CD4-positive, alpha-beta T cell treated with Interleukin-10 for 1 hour (primary cell): ENCODE measurements at places on chromosomes 12 and 14.

GRCh38 chr12:2581293-2582045 lies 213.3 kb upstream of the FKBP4 start:
- DNase-seq, result no peak

- no peak for DNase-seq
Observed at GRCh38 chr12:50659690-50660424, 104.0 kb upstream of the ATF1 start.

- DNase-seq, result no peak
Observed at GRCh38 chr12:108418164-108418890, 79.2 kb upstream of the CMKLR1 start.

DNA sequence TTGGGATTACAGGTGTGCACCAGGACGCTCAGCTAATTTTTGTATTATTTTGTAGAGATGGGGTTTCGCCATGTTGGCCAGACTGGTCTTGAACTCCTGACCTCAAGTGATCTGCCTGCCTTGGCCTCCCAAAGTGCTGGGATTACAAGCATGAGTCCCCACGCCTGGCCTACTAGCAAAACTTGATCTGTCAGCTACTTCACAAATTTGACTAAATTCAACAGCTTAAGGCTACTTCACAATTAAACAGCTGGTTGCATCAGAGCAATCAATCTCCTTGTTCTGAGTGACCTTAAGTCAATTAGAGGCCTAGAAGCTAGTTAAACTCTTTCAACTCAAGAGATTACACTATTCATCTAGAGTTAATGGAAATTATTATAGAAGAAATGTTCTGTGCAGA lies 12.2 kb downstream of the COQ10A start:
- DNase-seq, result no peak

- DNase-seq, result no peak
Observed at GRCh38 chr14:29220566-29220965, 454.0 kb downstream of the FOXG1 start.

DNA sequence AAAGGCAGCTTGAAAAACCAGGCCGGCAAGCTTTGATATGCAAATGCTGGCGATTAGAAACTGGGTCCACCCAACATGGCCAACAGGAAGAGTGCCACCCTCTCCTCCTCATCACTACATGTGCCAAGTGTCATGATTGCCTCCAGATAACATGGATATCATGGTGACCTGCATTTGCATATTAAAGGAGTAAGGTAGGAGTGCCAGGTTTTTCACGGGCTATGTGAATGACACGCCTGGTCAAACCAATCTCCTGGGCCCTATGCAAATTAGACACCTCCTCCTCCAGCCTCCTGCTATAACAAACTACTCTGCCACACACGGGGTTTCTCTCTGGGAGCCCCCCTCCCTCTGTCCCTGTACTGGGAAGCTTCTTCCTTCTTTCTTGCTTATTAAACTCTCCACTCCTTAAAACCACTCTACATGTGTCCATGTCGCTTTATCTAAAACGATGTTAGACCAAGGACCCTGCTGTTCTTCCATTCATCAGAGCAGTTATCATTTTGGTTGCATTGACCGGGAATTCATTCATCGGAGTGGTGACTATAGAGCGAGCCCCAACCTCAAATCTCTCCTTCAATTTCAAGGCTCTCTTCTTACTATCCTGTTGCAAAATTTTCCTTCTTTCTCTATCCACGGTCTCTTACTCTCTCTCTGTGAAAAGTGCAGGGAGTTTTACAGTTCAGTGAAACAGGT lies 27.5 kb downstream of the APOBEC1 start:
- no peak for DNase-seq

GRCh38 chr12:68905733-68906132 lies 27.2 kb downstream of the CPM start:
- DNase-seq, result no peak

- DNase-seq, result no peak
Observed at GRCh38 chr14:73726025-73726961, 12.1 kb upstream of the PNMA1 start.

- no peak for DNase-seq
Observed at GRCh38 chr12:2667716-2668440, 126.9 kb upstream of the FKBP4 start.

- DNase-seq, result no peak
Observed at GRCh38 chr12:52004042-52004648, 2.6 kb upstream of the TAMALIN start.

DNA sequence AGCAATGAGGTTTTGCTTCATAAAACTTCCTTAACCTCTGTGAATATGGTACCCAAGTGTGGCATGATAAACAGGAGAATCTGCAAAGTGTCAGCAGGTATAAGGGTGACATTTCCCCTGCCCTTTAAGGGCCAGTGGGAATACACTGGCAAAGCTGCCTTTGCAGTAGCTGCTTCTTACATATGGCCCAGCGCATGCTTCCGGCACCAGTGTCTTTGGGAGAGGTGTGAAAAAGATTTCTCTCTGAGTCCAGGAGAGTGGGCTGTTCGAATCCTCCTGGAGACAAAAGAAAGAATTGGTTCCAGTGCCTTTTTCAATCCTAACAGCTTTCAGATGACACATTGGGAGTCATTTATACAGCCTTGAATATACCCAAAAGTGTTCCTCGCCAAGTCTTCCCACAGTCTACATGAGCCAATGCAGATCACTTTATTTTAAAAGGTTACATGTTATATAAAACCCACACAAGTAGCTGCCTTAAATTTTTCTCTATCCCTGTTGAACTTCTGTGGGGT lies 437.7 kb downstream of the PRKD1 start:
- no peak for DNase-seq

DNA sequence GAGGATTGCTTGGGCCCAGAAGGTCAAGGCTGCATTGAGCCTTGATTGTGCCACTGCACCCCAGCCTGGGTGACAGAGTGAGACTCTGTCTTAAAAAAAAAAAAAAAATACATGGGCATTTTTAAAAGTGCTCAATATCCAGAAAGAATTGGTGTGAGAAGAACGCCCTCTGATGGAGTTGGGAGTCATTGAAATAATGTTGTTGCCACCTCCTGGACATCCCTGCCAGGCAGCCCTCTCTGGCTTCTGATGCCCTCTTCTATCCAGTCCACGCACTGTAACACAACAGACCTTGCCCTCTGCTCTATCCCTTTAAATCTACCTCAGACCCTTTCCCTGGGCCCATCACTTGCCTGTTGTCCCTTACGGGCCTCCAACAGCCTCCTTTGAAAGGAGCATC lies 4.9 kb downstream of the PTGDR start:
- peak; percentile 71 for DNase-seq

GRCh38 chr12:5416571-5416970 lies 15.3 kb upstream of the NTF3 start:
- DNase-seq, result no peak

GRCh38 chr12:80269803-80270552 lies 170.6 kb downstream of the OTOGL start:
- DNase-seq, result peak; percentile 28

DNA sequence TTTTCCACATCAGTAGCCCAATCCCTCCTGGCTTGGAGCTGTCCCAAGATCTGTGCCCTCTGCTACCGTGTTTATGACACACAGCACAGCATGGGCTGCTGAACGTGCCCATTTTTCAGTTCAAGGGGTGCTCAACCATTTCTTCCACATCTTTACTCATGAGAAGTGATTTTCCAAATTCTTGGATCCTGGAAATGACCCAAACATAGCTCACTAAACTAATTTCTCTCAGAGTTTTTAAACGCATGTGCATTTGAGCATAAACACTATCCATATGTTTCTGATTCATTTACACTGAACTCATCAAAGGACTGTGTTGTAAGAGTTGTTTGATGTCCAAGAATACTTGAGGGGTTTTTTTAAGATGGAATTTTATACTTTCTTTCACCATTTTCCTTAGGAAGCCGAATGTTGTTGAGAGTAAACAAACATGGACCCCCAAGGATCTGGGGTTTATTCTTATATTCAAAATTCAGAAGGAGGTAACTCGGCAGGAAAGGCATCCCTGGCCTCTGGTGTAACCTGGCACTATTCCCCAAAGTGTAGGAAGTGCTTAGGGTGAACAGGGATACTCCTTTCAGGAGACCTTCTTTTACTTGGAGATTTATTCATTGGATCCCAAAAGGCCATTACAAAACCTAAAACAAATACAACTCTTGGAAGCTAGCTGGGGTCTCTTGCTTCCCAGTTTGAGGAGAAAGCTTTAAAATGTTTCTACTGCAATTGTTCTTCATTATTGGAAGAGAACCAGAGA lies 215.0 kb downstream of the BMP4 start:
- DNase-seq, result no peak

- DNase-seq, result no peak
Observed at GRCh38 chr14:105337966-105338741, 23.6 kb downstream of the PACS2 start.
